MCF 10A (cell line): ENCODE measurements at places on chromosomes 11 and 22.

GRCh38 chr22:31107178-31107893 is at the start of gene SELENOM:
TSS of gene SELENOM (minus strand) at chr22:31107568. CDS start at chr22:31107505, 63 bp downstream.
- DNase-seq, result peak; percentile 99

GRCh38 chr11:75532200-75533048 is 6.7 kb upstream of the GDPD5 start:
- DNase-seq, result peak; percentile 80

DNA sequence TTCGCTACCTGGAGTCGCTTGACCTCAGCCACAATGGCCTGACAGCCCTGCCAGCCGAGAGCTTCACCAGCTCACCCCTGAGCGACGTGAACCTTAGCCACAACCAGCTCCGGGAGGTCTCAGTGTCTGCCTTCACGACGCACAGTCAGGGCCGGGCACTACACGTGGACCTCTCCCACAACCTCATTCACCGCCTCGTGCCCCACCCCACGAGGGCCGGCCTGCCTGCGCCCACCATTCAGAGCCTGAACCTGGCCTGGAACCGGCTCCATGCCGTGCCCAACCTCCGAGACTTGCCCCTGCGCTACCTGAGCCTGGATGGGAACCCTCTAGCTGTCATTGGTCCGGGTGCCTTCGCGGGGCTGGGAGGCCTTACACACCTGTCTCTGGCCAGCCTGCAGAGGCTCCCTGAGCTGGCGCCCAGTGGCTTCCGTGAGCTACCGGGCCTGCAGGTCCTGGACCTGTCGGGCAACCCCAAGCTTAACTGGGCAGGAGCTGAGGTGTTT is 12.8 kb downstream of the TSKU start:
- no peak for DNase-seq

GRCh38 chr11:19228968-19229367 is 11.8 kb downstream of the E2F8 start:
- DNase-seq, result no peak

- peak; percentile 43 for DNase-seq
Measured at GRCh38 chr22:46377525-46378425, 42.3 kb downstream of the TRMU start.

DNA sequence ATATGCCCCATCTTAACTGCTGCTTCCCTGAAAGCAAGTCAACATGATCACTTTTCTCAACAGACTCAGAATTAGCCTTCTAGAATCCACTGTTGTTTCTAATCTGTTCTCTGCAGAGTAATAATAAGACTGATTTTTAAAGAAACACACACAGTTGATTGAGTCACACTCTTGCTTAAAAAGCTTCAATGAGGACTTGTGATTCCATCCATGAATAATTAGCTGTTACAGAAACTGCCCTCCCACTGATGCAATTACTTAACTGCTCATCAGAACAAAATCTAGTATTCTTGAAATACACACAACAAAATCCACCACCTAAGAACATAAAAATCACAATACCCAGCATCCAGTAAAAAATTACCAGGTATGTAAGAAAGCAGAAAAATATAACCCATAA is 100.5 kb upstream of the TIMP3 start:
- peak; percentile 23 for DNase-seq

DNA sequence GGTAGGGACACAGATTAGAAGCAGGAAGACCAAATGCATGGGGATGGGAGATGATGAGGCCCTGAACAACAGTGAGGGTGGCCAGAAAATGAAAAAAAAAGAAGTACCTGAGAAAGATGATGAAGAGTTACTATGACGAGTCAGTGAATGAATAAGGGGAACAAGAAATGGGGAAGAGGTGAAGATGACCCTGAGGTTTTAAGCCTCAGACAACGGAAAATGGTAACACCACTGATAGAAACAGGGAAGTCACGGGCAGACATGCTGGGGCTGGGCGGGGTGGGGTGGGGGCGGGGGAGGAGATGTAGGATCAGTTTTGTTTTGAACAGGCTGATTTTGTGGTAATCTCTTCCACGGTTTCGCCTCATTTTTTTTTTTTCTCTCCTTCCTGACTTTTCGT is 205.1 kb upstream of the CADM1 start:
- DNase-seq, result no peak

DNA sequence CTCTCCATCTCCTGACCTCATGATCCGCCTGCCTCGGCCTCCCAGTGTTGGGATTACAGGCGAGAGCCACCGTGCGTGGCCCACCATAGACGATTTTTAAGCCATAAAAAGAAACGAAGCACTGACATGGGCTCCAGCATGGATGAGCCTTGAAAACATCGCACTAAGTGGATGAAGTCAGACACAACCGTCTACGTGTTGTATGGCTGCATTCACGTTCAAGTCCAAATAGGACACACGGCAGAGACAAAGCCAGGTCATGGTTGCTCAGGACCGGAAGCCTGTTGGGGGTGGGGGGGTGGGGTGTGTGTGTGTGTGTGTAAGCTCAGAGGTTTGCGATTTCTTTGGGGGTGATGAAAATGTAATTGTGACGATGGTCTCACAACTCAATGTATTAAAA is 10.0 kb downstream of the RRP7A start:
- no peak for DNase-seq

DNA sequence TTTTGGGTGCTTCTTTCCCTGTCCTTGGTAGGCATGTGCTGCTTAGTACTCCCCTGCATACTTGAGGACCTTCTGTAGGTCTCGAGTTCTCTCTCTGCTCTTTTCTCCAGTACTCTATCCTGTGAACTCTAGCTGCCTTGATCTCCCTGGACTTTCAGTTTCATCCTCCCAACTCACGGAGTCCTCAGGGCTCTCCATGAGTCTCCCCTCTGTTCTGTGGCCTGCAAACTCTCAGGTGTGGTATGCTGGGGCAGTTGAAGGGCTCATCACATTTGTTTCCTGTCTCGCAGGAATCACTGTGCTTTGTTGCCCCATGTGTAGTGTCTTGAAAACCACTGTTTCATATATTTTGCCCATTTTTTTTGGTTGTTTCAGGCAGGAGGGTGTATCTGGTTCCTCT is 3.3 kb upstream of the PACS1 start:
- no peak for DNase-seq

GRCh38 chr11:45023065-45023365 is 72.3 kb upstream of the TP53I11 start:
- no peak for DNase-seq

- DNase-seq, result no peak
Measured at GRCh38 chr11:2035382-2035781, 37.7 kb upstream of the H19 start.

DNA sequence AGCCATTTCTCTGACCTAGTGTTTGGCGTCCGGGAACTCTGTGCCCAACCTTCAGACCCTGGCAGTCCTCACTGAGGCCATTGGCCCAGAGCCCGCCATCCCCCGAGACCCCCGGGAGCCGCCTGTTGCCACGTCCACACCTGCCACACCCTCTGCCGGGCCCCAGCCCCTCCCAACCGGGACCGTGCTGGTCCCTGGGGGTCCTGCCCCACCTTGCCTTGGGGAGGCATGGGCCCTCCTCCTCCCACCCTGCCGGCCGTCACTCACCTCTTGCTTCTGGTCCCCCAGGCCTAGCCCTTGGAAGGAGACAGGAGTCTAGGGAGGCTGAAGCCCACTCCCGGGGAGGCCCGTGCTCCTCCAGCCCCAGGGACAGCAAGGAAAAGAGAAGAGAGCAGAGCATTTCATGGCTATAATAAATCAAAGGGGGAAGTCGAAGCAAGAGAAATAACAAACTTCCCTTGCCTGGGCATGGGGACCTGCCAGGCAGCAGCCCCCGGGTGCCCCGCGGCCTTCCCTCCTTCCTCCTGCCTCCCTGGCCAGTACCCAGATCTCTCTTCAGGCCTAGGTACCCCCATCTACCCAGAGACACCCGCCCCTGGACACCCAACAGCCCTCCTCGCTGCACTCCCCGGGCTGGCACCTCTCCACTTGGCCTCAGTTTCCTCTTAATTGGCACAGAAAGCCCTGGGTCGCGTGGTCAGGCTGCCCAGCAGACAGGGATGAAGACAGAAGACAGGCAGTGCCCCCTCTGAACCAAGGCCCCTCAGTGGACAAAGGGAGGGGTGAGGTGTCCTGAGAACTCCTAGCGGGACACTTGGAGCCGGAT is 13.0 kb upstream of the SLC39A13 start:
- DNase-seq, result no peak

- DNase-seq, result no peak
Measured at GRCh38 chr11:66112041-66112491, 42.0 kb downstream of the PACS1 start.

DNA sequence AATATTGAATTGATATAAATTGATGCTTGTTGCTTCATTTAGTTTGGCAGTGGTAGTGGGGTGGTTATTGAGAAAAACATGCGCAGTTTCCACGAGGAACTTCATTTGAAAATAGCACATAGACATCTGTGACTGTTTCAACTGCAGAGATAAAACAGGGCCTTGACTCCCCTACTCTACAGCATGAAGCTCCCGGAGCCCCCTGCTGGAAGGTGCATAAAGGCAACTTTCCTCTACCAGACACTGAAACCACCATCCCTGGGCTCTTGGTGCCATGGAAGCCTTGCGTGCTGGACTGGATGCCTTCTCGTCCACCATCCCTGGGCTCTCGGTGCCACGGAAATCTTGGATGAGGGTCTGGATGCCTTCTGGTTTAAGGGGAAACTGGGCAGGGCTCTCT is 195.9 kb downstream of the CSNK2A3 start:
- peak; percentile 42 for DNase-seq

DNA sequence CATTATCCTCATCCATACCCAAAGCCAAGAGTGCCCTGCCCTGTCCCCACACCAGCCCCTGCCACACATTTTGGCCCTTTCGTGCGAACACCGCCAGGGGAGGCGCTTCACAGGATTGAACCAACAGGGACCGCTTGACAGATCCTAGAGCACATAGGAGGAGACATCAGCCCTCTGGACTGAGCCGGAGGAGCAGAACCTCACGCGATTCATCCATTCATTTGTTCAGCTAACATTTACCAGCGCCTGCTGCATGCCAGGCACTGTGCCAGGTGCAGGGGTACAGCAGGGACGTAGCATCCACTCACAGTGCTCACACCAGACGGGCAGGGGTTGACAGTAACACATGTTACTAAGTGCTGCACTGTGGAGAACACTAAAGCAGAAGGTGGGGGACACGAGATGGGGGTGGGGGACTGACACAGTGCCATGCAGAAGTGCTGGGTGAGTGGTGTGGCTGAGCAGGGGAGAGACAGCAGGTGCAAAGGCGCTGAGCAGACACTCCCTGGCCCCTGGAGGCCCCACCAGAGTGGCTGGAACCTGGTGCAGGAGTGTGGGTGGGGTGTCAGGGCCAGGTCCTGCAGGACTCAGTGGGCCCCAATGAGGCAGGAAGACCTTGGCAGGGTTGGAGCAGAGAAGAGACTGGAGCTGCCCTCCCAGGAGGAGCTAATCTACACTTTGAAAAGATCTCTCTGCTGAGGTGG is 3.4 kb downstream of the GNAZ start:
- DNase-seq, result no peak

DNA sequence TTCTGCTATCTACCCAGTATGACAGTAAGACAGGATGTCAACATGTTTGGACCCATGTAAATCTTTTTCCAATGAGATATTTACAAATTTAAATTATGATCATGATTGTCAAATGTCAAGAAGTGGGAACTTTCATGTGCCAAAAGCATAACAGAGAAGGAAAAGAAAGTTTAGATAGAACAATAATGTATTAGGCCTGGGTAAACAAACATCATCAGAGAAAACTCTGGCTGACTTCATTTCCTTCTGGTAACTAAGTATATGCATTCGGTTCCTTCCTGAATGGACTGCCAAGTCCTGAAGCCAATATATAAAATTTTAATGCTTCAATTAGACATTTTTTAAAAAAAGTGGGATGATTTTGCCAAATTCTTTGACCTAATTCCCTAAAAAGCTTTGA is 16.5 kb downstream of the RNF141 start:
- no peak for DNase-seq

- DNase-seq, result no peak
Measured at GRCh38 chr11:9347100-9347499, 32.7 kb upstream of the TMEM41B start.

GRCh38 chr11:133118563-133119268 is 413.6 kb downstream of the OPCML start:
- DNase-seq, result no peak

- DNase-seq, result no peak
Measured at GRCh38 chr11:98417256-98417755, 603.4 kb upstream of the CNTN5 start.

DNA sequence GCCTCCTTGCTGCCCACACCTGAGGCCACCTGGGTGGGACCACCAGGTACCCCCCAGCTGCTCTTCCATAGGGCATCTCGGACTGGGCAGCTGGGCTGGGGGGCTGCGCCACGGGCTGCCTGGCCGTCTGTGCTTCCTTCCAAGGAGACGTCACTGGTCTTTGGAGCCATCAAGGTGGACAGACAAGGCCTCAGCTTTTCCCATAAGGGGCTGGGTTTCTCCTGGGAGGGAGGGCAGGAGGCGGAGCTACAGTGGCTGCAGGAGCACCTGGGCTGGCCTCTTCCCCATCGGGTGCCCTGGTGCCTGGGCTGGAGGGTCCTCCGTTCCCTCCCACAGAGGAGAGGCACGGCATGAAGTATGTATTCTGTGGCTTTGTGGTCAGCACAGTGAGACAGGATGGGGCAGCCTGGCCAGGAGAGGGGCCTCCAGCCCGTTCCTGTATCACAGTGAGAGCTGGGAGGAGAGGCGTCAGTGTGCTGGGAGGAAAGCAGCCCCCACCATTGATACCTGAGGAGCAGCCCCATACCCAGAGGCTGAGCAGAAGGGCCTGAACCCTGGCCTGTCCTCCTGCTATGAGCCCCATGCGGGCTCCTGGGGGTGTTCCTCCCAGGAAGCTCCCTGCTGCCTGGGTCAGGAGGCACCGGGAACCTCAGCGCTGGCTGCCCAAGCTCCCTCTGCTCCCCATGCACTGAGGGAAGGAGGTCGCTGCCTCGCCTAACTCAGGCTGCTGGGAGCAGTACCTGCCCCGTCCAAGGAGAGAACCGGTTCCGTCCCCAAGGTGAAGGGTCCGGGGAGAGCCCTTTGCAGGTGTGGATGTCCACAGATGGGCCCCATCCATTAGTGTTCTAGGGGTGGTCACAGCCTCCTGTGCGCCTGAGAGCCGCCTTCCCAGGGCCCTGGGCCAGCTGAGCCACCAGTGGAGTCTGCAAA is 1075.0 kb downstream of the BRD1 start:
- no peak for DNase-seq

DNA sequence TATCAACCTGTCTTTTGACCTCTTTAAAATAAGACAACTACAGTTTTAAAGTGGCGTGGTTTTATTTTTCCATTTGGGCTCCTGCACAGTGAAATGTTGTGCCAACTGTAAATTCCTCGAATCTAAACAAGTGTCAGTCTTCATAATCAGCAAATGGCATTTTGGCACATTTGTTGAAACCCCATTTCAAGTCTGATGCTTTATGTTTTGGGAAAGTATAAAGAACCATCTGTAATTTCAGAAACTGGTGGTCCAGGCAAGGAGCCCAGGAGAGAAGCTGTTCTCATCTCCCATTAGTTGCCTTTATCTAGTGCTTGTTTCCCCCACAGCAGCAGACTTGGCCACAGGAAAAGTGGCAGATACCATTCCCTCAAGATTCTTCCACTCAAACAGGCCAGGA is 32.7 kb downstream of the VWA5A start:
- DNase-seq, result no peak

GRCh38 chr11:109981031-109981636 is 112.1 kb upstream of the ZC3H12C start:
- no peak for DNase-seq
